ENCODE measurements at places on chromosomes 7 and 10.
A peak's percentile ranks its signal among the peaks of the same experiment; 100 is the strongest.

- no peak for DNase-seq
These were observed 1.8 kb downstream of the TSPAN13 start for GRCh38 chr7:16755397-16755796.

DNA sequence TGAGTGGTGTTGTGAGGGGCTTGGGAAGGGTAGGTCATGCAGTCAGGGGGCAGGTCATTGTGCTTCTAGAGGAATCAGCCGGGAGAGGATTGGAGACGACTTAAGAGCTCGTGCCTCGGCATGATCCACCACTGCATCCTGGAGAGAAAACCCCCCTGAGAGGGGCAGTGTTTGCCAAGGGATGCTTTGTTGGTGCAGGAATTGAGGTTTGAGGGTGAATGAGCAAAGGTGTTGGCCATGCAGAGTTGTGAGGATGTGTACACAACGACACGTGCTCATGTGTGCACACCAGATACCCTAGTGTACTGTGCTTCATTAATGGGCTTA, 85.6 kb upstream of the ANLN start:
- DNase-seq = no peak

GRCh38 chr7:4208586-4208985, 473.5 kb upstream of the FOXK1 start:
- DNase-seq = no peak

- no peak for DNase-seq
These were observed 33.7 kb downstream of the NME8 start for GRCh38 chr7:37882086-37882485.

DNA sequence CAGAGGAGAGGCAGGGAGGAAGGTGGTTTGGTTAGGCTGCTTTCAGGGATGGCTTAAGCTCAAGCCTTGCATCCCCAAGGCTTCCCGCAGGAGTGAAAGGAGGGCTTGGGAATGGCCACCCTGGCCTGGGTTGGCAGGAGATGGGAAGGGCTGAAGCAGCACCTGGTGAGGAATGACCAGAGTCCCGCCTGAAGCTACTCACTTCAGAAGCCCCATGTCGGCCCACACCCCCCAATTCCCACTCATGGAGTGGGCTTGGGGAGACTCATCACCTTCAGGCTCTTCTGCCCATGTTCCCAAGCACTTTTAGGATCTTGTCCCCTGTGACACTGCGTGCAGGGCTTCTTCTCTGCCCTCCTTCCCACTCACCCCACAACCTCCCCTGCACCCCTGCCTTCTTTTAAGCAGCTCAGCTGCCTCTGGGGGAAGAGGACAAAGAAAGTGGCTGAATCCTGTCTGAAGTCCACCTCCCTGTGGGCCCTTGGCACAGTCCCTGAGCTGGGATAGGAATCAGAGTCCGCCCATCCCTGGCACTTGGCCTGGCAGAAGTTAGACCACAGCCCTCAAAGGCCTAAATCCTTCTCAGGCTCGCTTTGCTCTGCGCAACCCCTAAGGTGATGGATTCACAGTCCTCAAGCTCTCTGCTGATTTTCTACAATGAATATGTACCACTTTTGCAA, 16.5 kb downstream of the RGR start:
- no peak for DNase-seq

GRCh38 chr10:107616031-107616430, 451.5 kb upstream of the SORCS1 start:
- DNase-seq = no peak

DNA sequence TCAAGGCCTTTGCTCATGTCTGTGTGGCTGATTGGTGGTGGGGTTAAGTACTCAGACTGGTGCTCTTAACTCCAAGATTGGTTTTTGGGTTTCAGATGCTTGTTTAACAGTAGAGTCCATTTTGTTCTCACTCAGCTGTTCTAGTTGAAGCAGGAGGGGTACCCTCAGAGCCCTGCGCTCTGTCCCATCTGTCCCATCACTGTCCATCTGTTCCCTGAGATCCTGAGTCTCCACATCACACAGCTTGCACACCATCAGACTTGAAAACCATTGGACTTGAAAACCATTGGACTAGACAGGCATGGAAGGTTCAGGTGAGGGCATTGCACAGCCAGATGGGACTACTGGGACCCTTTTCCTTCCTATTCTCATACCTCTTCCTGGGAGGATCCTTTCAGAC, 39.3 kb downstream of the TMEM178B start:
- DNase-seq = no peak

DNA sequence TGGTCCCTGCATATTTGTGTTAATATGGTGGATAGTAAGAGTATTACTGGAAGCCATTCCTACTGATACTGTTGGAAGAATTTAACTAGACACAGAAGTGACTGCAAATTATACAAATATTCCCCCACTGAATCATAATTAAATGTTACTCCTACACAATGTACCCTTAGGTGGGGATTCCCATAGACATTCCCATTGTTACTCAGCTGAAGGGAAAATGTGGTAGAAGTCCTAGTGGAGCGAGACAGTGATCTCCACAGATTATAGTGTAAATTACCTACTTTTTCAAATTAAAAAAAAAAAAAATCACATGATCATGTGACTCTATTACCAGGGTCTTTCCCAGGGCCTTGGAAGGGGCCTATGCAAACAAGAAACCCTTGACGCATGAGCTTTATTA, 611.8 kb downstream of the LRMDA start:
- DNase-seq = no peak

GRCh38 chr10:22821501-22821900, 106.4 kb upstream of the ARMC3 start:
- DNase-seq = no peak

- no peak for DNase-seq
These were observed 54.7 kb downstream of the PANK1 start for GRCh38 chr10:89590326-89590725.

DNA sequence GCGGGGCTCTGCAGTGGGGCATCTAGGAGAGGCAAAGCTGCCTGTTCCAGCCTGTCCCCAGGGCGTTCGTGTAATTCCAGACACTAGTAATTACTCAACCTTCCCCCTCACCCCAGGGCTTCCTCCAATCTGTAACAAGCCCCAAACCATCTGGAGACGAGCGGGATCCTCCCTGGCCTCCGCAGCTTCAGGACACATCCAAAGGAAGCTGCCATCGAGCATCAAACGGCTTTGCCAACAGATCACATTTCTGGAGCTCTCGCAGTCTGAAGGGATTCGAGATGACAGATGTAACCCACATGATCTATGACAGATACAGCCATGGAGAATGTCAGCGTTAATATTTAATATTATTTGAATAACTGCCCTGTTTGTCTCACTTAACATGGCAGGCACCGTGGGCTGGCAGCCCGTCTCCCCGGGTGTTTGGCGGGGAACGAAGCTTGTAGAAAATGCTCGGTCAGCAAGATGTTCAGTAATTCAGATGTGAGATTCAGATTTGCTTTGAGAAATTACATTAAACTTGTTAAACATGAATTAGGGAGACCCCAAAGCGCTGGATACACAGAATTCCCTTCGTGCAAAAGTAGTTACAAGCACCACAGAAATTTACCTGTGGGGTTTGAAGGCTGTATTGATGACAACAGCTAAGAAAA, 108.5 kb upstream of the C7orf33 start:
- DNase-seq = no peak

DNA sequence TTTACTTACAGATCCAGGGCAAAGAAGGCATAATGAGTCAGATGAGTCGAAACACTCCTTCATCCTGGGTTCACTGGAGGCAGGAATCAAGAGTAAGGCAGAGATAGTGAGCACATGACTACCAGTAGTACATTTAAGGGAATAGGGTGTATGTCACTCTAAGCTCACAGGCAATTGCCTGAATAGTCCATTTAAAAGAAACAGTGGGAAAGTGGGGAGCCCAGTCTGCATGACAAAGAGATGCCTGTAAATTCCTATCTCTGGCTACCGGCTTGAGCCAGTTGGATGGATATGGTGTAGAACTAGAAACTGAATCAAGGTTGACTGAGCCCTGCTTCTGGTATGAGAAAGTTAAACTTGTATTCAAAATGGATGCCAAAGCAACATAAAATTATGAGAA, 861.5 kb upstream of the ZWINT start:
- DNase-seq = no peak

DNA sequence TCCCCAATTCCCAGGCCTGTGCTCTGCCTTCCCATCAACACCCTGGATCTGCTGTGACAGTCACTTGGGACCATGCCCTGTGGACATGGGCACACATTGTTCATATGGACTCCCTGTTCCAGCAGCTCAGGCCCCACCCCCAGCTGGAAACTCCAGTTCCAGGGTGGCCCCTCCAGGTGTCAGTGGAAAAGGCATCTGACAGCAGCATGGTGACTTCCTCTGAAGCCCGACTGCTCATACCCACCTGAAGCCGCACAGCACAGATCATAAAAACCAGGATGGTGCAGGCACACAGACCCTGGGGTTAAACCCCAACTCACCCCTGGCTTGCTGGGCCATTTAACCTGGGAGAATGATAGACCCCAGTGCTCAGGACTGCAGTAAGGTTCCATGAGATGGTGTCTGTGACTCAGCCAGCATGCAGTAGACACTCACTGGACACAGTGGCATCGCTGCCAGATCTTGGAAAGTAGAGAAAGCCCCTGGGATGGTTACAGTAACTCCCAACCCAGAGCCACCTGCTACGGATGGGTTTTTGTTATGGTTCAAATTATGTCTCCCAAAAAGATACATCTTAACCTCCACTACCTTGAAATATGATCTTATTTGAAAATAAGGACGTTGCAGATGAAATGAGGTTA, 72.6 kb upstream of the NANOS1 start:
- no peak for DNase-seq

GRCh38 chr7:149214020-149214720, 18.8 kb downstream of the ZNF282 start:
- no peak for DNase-seq

DNA sequence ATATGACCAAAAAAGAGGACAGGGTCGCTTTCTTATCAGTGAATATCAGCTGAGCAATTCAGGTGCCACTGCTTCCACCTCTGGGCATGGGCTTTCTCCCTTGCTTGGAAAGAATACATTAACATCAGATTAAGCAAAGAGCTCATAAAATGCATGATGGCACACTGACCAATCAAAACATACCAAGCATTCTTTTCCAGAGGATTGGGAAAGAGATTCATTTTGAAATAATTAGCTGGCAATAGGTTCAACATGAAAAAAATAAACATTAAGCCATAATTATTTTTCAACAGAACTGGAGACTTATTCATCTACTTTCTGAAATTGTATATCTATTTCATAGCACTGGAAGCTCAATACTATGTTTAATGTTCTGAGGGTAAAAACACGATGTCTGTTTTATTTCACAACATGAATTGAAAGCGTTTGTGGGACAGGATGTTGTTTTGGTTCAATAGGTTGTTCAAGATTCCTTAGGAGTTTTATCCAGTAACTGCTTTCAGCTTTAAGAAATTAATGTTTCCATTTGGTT, 53.2 kb downstream of the TFAM start:
- no peak for DNase-seq

- DNase-seq = no peak
These were observed 115.8 kb upstream of the PRR15 start for GRCh38 chr7:29447828-29448227.

- DNase-seq = peak; percentile 50
These were observed 29.5 kb upstream of the PFKFB3 start for GRCh38 chr10:6173203-6173602.

- no peak for DNase-seq
These were observed 3.0 kb upstream of the EPHB6 start for GRCh38 chr7:142851919-142852318.

DNA sequence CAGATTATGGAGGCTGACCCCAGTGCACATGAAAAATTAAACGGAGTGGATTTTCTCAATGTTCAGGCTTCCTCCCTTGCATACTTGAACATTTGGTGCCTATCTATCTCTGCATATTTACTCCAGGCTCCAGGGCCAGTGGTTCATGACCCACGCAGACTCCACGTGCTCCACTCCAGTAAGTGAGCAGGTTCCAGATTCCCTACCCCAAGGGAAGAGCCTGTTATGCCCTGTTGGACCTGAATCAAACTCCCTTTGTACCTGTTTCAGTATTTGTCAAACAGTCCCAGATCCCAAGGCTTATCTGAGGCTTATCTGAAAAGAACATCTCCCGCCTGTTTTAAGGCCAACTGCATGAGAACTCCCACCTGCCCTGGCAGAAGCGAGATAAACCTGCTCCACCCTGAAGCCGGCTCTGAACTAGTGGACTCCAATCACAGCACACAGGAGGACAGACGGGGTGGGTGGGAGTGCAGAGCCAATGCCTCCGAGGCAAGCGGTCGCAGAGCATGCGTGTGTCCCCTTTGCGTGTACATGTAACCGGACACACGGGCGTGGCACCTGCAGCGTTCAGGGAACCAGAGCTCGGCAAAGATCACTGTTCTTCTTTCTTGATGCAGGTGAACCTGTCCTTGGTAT, 2.3 kb upstream of the FUOM start:
- DNase-seq = no peak

- DNase-seq = no peak
These were observed 37.9 kb downstream of the ADAM12 start for GRCh38 chr10:126350216-126350992.

DNA sequence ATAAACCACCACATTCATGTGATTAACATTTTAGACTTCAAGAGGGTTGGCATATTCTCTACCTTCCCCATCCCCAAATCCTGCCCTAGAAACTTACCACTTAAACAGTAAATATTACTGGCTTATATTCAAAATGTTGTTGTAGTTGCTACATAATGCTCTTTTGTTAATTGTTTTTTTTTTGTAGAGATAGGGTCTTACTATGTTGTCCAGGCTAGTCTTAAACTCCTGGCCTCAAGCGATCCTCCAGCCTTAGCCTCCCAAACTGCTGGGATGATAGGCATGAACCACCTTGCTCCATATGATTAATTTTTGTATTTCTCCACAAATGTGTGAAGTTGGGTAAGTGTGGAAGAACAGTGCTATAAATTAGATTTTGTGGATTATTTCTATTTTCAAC, 6.5 kb downstream of the PDK4 start:
- no peak for DNase-seq

GRCh38 chr10:64519831-64520230, 998.6 kb downstream of the REEP3 start:
- DNase-seq = no peak

DNA sequence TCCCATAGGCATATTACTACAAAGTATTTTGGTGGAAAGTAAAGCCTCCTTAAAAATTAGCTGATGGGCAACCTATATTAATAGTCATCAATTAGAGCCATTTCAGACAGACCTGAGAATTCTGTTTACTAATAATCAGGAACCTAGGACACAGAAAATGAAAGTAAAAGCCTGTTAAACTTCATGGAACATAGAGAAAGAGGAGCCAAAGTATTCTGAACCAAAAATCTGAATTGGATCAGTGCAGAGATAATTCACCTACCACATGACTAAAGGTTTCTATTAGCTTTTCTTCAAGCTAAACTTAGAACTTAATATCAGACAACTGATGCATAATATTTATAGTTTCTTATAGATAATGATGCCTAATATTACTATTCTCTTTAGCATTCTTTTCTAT, 204.5 kb upstream of the RHOBTB1 start:
- no peak for DNase-seq
